ENCODE measurements at places on chromosomes 1 and 21. TPM values are rescaled to one million over a fixed set of nuclear protein-coding genes. Genes with fewer than 3 reads are reported as not detected.

The PROK1 gene
- total RNA-seq: not detected

The COL18A1 gene
- 5.2 TPM for total RNA-seq

The BTBD19 gene
- 3.7 TPM for total RNA-seq

The SMIM11 gene
- 6.7 TPM for total RNA-seq

The OLIG2 gene
- not detected for total RNA-seq

The ZBTB8OS gene
- total RNA-seq: 75.8 TPM

The PARS2 gene
- 5.0 TPM for total RNA-seq

The ZNF683 gene
- total RNA-seq: 7.0 TPM

The KCNT2 gene
- total RNA-seq: not detected

The SPATA45 gene
- not detected for total RNA-seq

DNA sequence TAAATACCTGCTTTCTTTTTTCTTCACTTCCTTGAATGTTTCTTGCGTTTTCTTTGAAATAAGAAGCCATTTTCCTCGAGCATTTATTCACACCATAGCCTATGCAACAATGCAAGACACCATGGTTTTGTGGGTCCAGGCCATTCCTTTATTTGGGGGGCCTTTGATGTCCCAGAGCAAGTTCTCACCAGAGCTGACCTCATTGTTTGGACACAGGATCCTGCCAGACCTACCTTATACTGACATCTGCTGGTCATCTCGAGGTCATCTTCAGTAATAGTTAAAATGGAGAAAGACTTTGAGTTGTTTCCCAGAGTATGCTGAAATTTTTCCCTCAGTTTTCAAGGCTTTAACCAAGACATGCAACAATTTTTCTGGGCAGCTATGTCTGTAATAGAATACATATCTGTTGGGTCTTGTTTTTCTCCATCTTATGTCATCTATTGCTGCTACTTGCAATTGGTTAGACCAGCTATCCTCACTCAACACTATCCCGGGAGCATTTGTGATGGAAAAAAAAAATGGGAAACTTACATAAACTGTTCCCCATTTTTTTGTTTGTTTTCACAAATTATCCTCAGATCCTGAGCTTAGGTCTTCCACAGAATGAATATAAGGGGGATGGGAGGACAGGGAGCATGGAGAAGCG lies 34.0 kb upstream of the BACE2 start:
- no peak overlapping the region for H3K4me3 ChIP-seq
- H3K36me3 ChIP-seq: no peaks in the 10 kb centered on the region
- no peak for DNase-seq

- peaks cover 9% of the 10 kb centered on the region for H3K27me3 ChIP-seq
- DNase-seq: no peak
- H3K36me3 ChIP-seq: no peaks in the 10 kb centered on the region
Measured at GRCh38 chr1:227794817-227795192, 20.7 kb upstream of the PRSS38 start.

DNA sequence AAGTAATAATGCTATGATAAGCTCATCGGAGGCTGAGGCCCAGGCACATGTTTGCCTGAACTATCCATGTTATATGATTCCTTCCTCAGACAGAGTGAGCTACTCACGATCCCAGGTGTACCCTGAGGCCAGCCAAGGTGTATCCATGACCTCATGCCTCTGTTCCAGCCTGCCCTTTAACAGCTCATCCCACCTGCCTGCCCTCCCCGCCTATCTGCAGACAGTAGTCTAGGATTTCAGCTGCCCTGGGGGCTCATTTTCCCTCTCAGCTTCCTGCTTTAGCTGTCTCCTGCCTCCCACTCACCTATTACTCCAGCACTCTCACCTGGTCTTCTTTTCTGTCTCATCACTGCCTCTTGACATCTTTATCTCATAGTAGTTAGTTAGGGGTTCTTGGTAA lies 1.9 kb upstream of the IL24 start:
- no peaks in the 10 kb centered on the region for H3K36me3 ChIP-seq
- H3K4me3 ChIP-seq: no peak overlapping the region
- peaks cover 2% of the 10 kb centered on the region for H3K27me3 ChIP-seq
- DNase-seq: no peak
- peaks cover 18% of the 10 kb centered on the region for H3K4me1 ChIP-seq
- H3K27ac ChIP-seq: no peak overlapping the region

GRCh38 chr1:199113265-199113869 lies 474.5 kb downstream of the PTPRC start:
- peaks cover 21% of the 10 kb centered on the region for H3K36me3 ChIP-seq
- DNase-seq: peak; percentile 80
- H3K27ac ChIP-seq: no peak overlapping the region

- H3K36me3 ChIP-seq: no peaks in the 10 kb centered on the region
- H3K27me3 ChIP-seq: peaks cover 19% of the 10 kb centered on the region
- no peaks in the 10 kb centered on the region for H3K4me1 ChIP-seq
- H3K27ac ChIP-seq: peak overlapping the region; percentile 0
- DNase-seq: no peak
Measured at GRCh38 chr1:41486371-41487125, 2.1 kb upstream of the EDN2 start.

- H3K4me3 ChIP-seq: no peak overlapping the region
- H3K27me3 ChIP-seq: no peaks in the 10 kb centered on the region
- no peak for DNase-seq
- no peak overlapping the region for H3K27ac ChIP-seq
Measured at GRCh38 chr21:15281714-15282113, 216.9 kb upstream of the NRIP1 start.

DNA sequence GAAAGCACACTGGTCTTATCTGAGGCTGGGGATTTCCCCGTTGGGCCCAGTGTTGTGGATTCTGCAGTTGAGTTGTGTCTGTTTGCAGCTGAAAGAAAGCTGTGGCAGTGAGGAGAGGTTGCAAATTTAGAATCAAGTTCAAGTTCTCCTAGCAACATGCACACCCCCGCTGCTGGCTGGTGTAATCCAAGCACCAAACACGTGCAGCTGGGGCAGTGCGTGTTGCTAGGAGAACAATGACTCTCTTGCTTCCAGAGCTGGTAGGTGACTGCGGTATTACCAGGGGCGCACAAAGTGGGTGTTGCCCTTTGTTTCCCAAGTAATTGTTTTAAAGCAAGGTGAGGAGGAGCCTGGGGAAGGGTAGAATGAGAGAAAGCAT lies 91.5 kb downstream of the IER5 start:
- H3K36me3 ChIP-seq: no peaks in the 10 kb centered on the region
- peak; percentile 44 for DNase-seq
- no peak overlapping the region for H3K27ac ChIP-seq

GRCh38 chr1:198640174-198640573 lies 1.3 kb downstream of the PTPRC start:
- H3K4me1 ChIP-seq: peaks cover 47% of the 10 kb centered on the region
- no peaks in the 10 kb centered on the region for H3K27me3 ChIP-seq
- H3K4me3 ChIP-seq: peak overlapping the region; percentile 91
- no peak for DNase-seq

DNA sequence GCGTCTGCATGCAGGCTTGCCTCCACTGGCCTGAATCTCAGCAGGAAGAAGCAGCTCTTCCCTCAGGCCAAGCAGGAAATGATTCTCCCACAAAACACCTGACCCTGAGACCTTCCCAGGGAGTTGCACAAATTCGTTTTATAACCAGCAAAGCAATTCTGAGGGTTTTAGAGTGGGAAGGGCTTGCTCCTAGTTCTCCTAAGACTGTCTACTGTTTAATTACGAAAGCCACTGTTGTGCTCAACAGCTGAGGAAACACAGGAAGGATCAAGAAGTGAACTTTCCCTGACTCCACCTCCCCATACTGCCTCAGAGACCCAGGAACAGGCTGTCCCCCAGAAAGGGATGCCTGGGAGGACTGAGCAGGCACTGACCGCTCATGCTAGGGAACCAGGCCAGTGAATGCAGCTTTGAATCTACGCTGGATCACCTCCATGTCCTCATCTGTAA lies 37.0 kb upstream of the PUM1 start:
- no peak overlapping the region for H3K27ac ChIP-seq
- H3K36me3 ChIP-seq: no peaks in the 10 kb centered on the region
- H3K4me1 ChIP-seq: no peaks in the 10 kb centered on the region
- H3K4me3 ChIP-seq: no peak overlapping the region
- no peak for DNase-seq

DNA sequence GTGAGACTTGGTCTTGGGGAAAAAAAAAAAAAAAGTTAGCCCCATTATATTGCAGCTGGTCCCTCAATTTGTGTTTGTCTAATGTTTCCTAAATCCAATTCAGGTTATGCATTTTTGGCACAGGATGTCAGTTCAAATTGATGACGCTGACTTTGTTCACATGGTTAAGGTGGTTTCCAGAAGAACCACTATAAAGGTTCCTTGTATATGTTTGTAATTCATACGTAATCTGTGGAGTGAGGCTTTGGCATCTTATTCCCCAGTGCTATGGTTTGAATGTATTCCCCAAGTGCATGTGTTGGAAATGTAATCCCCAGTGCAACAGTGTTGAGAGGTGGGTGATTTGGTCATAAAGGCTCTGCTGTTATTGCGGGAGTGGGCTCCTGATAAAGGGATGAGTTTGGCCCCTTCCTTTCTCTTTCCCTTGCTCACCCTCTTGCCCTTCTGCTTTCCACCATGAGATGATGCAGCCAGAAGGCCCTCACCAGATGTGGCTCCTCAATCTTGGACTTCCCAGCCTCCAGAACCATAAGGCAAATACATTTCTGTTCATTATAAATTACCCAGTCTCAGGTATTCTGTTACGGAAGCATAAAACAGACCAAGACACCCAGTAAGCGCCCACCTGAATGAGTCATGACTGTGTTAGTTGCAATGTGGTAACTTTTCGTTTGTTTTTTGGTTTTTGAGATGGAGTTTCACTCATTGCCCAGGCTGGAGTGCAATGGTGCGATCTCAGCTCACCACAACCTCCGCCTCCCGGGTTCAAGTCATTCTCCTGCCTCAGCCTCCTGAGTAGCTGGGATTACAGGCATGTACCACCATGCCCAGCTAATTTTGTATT lies 19.5 kb upstream of the HLCS start:
- H3K4me1 ChIP-seq: peaks cover 37% of the 10 kb centered on the region
- H3K36me3 ChIP-seq: peaks cover 1% of the 10 kb centered on the region
- peak overlapping the region; percentile 54 for H3K27ac ChIP-seq
- no peak for DNase-seq

DNA sequence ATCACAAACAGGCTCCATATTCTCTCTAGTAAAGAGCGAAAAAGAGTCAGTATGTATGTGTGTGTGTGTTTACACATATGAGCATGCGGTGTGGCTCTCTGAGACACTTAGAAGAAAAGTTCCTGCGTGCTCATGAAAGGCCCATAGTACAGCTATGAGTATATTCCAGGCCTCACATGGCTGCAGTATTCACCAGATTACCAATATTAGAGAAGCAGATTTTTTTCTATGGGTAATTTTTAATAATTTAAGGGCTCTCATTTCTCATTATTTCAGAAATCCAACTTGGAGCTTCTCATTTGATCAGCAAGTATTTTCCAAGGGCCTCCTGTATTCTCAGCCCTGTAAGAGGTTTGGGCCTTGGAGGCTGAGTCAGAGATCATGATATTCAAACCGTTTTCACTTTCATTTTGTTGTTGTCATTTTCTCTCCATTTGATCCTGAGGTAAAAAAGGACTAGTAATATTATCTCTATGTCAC lies 232.9 kb upstream of the SGIP1 start:
- H3K36me3 ChIP-seq: peaks cover 3% of the 10 kb centered on the region
- H3K27me3 ChIP-seq: no peaks in the 10 kb centered on the region
- DNase-seq: peak; percentile 73

- no peaks in the 10 kb centered on the region for H3K36me3 ChIP-seq
- H3K27me3 ChIP-seq: peaks cover 60% of the 10 kb centered on the region
- H3K4me1 ChIP-seq: no peaks in the 10 kb centered on the region
- no peak overlapping the region for H3K27ac ChIP-seq
- H3K4me3 ChIP-seq: no peak overlapping the region
Measured at GRCh38 chr1:159951551-159951950, 2.5 kb downstream of the SLAMF9 start.

DNA sequence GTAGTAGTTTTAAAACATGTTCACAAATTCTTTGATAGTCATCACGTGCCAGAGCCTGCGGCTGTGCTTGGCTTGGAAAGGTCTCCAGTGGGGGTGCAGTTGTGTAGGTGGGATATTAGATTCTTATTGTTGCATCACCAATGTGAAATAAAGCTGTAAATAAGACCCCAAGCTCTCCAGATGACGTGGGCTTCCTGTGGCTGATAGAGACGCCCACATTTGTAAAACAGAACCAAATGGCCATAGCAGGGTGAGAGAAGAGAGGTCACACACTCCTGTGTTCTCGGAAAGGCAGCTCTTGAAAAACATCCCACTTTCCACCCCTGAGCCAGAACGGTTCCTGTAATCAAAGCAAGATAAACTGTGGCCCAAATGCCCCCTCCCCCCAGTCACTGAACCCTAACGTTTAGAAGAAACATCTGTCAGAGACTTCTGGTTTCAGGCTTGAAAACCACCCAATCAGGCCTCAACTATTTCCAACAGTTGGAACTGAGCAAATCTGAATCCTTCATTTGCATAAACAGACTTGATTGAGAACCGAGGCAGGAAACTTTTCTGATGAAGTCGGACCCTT lies 6.6 kb upstream of the NTPCR start:
- no peak for DNase-seq
- H3K27me3 ChIP-seq: peaks cover under 1% of the 10 kb centered on the region
- no peak overlapping the region for H3K4me3 ChIP-seq
- peak overlapping the region; percentile 50 for H3K27ac ChIP-seq

DNA sequence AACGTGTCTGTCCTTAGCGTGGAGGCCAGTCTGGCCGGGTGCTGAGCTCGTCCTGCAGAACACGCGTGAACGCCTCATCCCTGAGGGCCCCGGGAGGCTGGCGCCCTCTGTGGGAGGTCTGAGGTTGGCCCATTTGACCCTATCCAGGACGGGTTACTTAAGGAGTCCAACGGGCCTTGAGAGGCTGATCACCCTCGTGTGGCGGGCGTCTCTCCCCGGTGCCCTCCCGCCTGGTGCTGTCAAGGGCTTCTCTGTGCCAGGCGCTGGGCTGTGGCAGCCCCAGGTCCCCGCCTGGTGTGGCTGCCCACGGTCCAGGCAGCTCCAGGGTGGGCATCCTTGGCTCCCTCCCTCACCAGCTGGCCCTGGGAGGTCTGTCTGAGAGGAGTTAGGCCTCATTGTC lies 9.7 kb downstream of the SKI start:
- peaks cover 66% of the 10 kb centered on the region for H3K4me1 ChIP-seq
- H3K27me3 ChIP-seq: no peaks in the 10 kb centered on the region

GRCh38 chr1:26132128-26132833 lies 20.7 kb downstream of the PDIK1L start:
- H3K36me3 ChIP-seq: peaks cover 4% of the 10 kb centered on the region
- no peak for DNase-seq
- no peak overlapping the region for H3K4me3 ChIP-seq
- peaks cover 6% of the 10 kb centered on the region for H3K27me3 ChIP-seq
- H3K27ac ChIP-seq: no peak overlapping the region

DNA sequence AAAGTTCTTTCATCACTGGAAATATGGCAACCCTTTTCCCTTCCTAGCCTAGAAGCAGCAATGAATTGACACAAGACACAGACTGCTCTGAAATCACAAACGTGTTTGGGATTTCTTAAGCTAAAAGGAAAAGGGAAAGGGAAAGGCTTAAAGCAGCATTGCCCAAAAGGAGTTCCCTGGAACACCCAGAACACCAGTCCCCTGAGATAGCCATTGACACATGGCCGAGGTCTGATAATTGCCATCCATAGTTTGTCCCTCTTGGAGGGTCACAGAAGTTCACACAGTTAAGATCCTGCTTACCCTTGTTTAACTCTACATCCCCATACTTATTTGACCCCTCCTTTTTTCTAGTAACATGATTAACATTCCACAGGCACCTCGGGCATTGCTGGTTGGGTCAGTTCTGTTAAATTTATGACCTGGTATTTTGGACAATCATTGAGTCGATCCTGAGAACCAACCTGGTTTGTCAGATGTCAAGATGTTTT lies 72.9 kb downstream of the ZNF281 start:
- no peaks in the 10 kb centered on the region for H3K27me3 ChIP-seq
- DNase-seq: no peak
- H3K4me1 ChIP-seq: peaks cover 5% of the 10 kb centered on the region
- no peak overlapping the region for H3K4me3 ChIP-seq
- H3K27ac ChIP-seq: no peak overlapping the region

All from activated CD8-positive, alpha-beta memory T cell treated with anti-CD3 and anti-CD28 coated beads, Interleukin-2, amount 10 ng/mL, durations not matched to agents 7 days and 5 days (primary cell).